ENCODE measurements at places on chromosomes 12 and 14.
A peak's percentile ranks its signal among the peaks of the same experiment; 100 is the strongest.

- DNase-seq, result no peak
Measured at GRCh38 chr12:11228296-11228879, 41.1 kb downstream of the PRB3 start.

- DNase-seq, result no peak
Measured at GRCh38 chr12:90770861-90771260, 184.1 kb downstream of the CCER1 start.

DNA sequence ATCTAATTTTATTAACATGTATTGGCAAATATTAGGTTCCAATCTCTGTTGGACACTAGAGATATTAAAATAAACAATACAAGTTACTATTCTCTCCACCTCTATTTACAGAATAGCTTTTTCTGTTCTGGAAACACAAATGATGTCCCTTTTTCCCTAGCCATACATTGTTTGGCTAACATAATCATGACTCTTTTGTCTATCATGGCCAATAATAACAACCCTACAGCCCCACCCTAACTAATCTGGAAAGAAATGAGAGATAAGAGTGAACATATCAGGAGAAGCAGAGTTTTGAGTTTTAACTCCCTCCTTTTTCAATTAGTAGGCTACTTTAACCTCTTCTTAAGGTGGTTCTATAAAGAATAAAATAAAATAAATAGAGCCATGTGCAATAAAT lies 40.2 kb downstream of the RASSF9 start:
- DNase-seq, result no peak

DNA sequence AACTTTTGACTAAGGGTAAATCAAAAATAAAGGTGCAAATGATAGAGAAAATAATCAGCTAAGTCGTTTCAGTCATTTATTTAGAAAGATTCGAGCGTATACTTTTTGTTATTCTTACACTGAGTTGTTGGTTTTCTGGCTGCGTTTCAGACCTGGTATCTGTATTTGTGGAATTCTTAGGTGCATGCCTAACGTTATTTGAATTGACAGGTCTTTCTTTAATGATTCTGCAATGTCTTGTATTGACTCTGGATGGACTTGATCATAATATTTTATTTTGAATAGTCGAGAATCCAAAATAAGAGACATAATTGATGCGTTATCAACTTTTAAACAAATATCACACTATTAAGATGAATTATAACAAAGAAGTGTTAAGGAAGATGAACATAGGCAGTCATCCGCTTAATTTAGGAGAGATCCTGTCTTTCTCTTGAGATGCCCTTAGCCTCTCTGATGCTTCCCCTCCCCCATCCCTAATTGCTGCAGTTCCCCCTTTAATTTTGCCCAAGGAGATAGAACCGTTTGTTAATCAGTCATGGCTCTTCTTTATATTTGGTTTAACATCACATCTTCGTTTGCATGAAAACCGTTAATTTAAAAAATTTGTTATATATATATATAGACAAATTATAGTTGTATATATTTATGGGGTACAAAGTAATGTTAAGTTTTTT lies 1.8 kb downstream of the ALX1 start:
- no peak for DNase-seq

DNA sequence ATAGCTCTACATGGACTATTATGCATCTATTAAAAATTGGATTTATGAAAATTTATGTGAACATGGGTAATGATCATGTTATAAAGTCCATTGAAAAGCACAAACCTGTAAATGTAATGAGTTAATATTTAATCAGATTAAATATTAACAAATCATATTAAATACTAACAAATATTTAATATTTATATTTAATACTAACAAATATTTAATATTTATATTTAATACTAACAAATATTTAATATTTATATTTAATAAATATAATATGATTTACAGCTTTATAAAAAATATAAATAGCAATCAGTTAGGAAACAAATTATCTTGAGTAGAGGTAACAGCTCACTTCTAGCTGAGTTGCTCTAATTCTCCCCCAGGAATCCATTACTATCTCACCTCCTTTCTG lies 758.0 kb upstream of the USP15 start:
- no peak for DNase-seq

DNA sequence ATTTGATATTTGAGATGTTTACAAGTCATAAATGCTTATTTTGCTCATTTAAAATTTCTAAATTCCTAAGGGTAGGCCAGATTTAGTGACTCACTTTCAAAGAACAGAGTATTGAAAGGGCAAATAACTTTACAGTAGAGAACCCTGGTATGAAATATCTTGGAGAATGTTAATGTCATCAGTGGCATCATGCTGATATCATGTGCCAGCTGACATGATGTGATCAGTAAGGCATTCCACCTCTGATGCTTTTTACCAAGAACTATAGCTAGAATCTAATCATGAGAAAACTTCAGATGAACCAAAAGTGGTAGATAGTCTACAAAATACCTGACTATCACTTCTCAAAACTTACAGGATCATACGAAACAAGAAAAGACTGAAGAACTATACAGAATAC lies 2.9 kb upstream of the FLRT2 start:
- no peak for DNase-seq

GRCh38 chr14:72555609-72556000 lies 338.3 kb downstream of the DPF3 start:
- DNase-seq, result no peak

- DNase-seq, result no peak
Measured at GRCh38 chr14:58428118-58428683, 682 bp downstream of the KIAA0586 start.

- DNase-seq, result no peak
Measured at GRCh38 chr14:90830931-90831701, 14.9 kb upstream of the TTC7B start.

- DNase-seq, result peak; percentile 16
Measured at GRCh38 chr12:6563448-6564050, 4.5 kb downstream of the NOP2 start.

DNA sequence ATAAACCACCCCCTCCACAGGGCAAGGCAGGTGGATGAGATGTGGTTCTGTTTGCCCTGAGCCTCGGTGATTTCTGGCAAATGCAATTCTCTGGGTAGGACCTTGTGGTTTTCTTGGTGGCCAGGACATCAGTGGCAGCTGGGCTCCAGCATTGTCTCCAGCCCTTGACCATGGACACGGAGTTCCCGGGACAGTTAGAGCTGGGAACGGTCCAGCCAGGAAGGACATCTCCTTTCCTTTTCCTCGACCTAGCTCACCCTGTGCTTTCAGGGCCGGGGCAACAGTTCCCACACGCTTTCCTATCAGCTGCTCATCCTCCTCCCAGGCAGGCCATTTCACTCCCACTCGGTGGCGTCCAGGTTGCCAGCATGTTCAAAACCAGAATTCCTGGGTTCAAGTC lies 9.2 kb downstream of the SERPINA4 start:
- no peak for DNase-seq

- no peak for DNase-seq
Measured at GRCh38 chr12:49111206-49111605, 559 bp upstream of the LMBR1L start.

DNA sequence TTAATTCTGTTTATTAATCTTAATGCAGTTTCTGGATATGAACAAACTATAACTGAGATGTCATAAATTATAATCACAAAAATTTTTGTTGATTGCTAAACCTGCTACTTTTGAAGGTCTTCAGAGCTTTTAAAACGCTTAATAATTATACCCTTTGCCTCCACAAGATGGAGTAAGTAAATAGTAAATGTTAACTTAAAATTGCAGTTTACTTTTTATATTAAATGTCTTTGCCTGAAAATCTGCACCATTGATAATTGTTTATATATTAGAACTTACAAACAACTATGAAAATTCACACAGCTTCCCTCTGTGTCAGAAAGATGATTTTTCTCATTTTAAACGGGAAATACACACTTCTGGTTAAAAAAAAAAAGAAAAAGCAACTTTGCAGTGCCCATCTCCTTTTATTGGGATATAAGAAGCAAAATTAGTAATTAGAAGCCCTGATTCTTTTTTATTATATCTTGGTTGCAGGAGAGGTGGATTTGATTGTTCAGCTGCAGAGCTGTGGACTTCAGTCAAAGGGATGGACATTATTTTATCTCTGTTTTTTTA lies 35.6 kb downstream of the SCFD1 start:
- no peak for DNase-seq

GRCh38 chr14:101022916-101023435 lies 119.5 kb upstream of the RTL1 start:
- no peak for DNase-seq

GRCh38 chr12:50400638-50401499 lies at the start of gene LARP4:
Gene LARP4 (plus strand): TSS chr12:50400885. CDS start chr12:50401011, 126 bp downstream.
- DNase-seq, result peak; percentile 88

DNA sequence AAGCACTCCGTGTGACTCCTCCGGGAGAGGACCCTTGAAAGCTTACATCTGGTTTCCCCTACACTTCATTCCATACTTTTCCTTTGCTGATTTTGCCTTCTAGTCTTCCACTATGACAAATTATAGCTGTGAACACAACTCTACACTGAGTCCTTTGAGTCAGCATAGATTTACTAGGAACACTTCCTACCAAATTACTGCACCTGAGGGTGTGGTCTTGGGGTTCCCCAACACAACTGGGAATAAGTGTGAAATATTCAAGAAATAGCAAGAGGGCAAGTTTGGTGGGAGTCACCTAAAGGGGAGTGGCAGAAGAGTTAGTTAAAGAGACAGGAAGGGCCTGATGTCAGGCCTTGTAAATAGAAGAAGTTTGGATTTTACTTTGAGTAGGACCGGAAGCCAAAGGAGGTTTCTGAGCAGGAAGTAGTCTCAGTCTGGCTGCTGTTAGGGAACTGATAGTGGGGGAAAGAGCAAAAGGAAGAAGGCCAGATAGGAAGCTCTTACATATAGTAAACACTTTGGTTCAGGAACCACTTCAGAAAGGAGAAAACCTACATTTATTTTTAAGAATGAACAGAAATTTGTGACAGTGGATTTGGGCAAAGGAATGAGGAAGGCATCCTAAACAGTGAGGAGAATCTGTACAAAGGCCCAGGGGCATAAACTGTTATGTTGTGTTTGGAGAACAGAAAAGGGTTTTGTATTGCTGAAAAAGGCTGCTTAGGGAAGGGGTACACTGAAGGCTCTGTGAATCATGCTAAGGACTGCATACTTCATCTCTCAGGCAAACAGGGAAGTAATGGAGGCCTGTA lies 14.2 kb downstream of the SEL1L start:
- no peak for DNase-seq

GRCh38 chr14:63890553-63890952 lies 37.7 kb downstream of the SYNE2 start:
- DNase-seq, result no peak

Data from C1 segment of cervical spinal cord (tissue), 14 donors.